ENCODE measurements at places on chromosomes 11 and 22. TPM values are rescaled to one million over a fixed set of nuclear protein-coding genes. Genes with fewer than 3 reads are reported as not detected.

The HBB gene
- total RNA-seq: not detected

The GLYAT gene
- not detected for total RNA-seq

The MRGPRX4 gene
- not detected for total RNA-seq

The UBXN1 gene
- 160 TPM for total RNA-seq

The GRAP2 gene
- total RNA-seq: not detected

The FXYD6 gene
- total RNA-seq: not detected

Data from Karpas-422 (cell line).